Bladder microvascular endothelial cell (primary cell): ENCODE measurements at places on chromosomes 16 and 17. TPM values are rescaled to one million over a fixed set of nuclear protein-coding genes. Genes with fewer than 3 reads are reported as not detected.

The HBA1 gene
- total RNA-seq = not detected in 2 replicates

The IL21R gene
- 0.16 TPM in 1 of 2 replicates, not detected in the other for total RNA-seq

The DPEP2 gene
- total RNA-seq = 0.16 and 1.4 TPM in 2 replicates

The PLD2 gene
- 26.4 and 39.3 TPM in 2 replicates for total RNA-seq

The KRT33B gene
- not detected in 2 replicates for total RNA-seq

The LRRC37A gene
- 0.81 and 1.6 TPM in 2 replicates for total RNA-seq

The HSD17B2 gene
- total RNA-seq = 137 and 376 TPM in 2 replicates

The VMO1 gene
- total RNA-seq = 0.13 TPM in 1 of 2 replicates, not detected in the other

The TBC1D26 gene
- total RNA-seq = 0.38 TPM in 1 of 2 replicates, not detected in the other

The UTS2R gene
- not detected in 2 replicates for total RNA-seq

The USP43 gene
- 0.16 TPM in 1 of 2 replicates, not detected in the other for total RNA-seq

The GLIS2 gene
- total RNA-seq = 0.94 and 0.97 TPM in 2 replicates

The TBL3 gene
- 33.7 and 61.0 TPM in 2 replicates for total RNA-seq

The LUC7L gene
- 29.1 and 51.1 TPM in 2 replicates for total RNA-seq

The KRTAP4-16 gene
- not detected in 2 replicates for total RNA-seq

The CSF3 gene
- total RNA-seq = 0.19 and 0.97 TPM in 2 replicates

The ZNF652 gene
- 5.5 and 14.2 TPM in 2 replicates for total RNA-seq
